ENCODE measurements at places on chromosomes 4 and X.

GRCh38 chrX:132171478-132171877 is 43.7 kb upstream of the FRMD7 start:
- DNase-seq: no peak

GRCh38 chrX:22093550-22093949 is 61.4 kb downstream of the PHEX start:
- DNase-seq: no peak

DNA sequence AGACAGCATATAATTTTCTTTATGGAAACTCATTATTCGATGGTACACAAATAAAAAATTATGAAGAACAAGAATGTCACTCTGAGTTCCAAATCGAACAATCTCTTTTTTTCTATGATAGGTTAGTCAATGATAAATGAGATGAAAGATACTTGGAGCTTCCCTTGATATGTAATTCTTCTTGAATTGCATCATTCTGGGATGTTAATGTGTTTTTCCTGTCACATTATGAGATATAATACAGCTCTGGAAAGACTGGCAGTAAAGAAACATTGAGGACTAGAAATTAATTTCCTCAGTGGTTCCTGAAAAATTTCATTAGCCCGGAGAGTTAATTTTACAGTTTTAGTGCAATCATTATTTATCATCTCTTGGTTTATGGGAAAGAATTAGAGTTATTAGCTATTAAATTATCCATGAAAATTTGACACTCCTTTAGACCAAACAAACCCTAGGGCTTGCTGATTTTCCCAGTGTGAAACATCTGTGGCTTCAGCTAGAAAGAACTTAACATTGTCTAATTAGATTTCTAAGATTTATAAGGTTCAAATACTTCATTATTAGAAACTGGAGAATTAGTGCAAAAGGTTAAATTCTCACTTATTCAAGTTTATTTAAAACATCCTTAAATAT is 1546.6 kb upstream of the TENM3 start:
- DNase-seq: no peak

- DNase-seq: no peak
Measured at GRCh38 chr4:71006203-71006907, 12.9 kb downstream of the DCK start.

GRCh38 chr4:79875344-79875899 is 197.6 kb downstream of the ANTXR2 start:
- no peak for DNase-seq

- no peak for DNase-seq
Measured at GRCh38 chr4:128832243-128832625, 22.7 kb downstream of the JADE1 start.

DNA sequence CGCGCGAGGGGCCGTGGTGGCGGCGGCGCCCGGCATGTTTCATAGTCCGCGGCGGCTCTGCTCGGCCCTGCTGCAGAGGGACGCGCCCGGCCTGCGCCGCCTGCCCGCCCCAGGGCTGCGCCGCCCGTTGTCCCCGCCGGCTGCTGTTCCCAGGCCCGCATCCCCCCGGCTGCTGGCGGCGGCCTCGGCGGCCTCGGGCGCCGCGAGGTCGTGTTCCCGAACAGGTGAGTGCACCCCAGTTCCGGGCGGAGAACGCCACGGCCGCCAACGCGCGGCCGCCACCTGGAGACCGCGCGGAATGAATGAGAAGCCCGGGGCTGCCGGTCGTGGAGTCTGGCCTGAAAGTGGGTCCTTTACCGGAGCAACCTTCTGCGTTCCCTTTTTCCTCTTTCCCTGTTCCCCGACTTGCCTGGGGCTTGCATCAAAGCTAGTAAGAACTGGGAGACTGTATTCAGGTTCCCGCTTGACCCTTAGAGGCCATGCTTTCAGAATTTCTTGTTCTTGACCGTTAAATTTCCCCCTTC is 429 bp downstream of the NOCT start:
- no peak for DNase-seq

GRCh38 chr4:85725721-85726170 is 250.8 kb downstream of the ARHGAP24 start:
- DNase-seq: no peak

GRCh38 chr4:121227341-121227792 is 63.2 kb upstream of the TNIP3 start:
- DNase-seq: no peak

GRCh38 chr4:156190615-156191014 is 236.9 kb upstream of the CTSO start:
- DNase-seq: no peak

- no peak for DNase-seq
Measured at GRCh38 chr4:2072971-2073807, 14.1 kb downstream of the NAT8L start.

- DNase-seq: no peak
Measured at GRCh38 chr4:142883040-142883832, 37.1 kb upstream of the INPP4B start.

GRCh38 chr4:168600796-168601583 is 104.1 kb downstream of the PALLD start:
- DNase-seq: no peak

DNA sequence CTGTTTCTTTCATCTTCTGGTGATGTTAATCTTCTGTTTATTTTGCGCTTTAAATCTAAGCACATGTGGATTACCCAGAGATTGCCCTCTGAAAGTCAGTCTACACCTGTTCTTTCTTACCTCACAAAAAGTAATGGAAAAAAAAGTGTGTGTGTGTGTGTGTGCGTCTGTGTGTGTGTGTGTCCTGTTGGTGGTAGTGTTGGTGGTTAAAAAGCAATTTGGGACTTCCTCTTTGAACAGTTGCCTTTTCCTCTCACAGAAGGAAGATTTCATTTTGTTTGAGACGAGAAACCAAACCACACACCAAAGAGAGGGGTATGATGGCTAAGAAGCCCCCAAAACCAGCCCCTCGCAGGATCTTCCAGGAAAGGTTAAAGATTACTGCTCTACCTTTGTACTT is at the start of gene STAP1:
TSS of gene STAP1 (plus strand) at position 235 of the 400 bp plus-strand sequence. CDS start at position 318, 83 bp downstream.
- no peak for DNase-seq

GRCh38 chrX:78710171-78710570 is 37.3 kb upstream of the LPAR4 start:
- no peak for DNase-seq

- DNase-seq: no peak
Measured at GRCh38 chrX:150405576-150405975, 42.5 kb downstream of the MAMLD1 start.

- DNase-seq: no peak
Measured at GRCh38 chr4:25299476-25300203, 12.9 kb upstream of the ZCCHC4 start.

GRCh38 chrX:43656005-43656494 is at the start of gene MAOA:
Gene MAOA (plus strand): TSS chrX:43656299. CDS start chrX:43656342, 43 bp downstream.
- DNase-seq: peak; percentile 21

DNA sequence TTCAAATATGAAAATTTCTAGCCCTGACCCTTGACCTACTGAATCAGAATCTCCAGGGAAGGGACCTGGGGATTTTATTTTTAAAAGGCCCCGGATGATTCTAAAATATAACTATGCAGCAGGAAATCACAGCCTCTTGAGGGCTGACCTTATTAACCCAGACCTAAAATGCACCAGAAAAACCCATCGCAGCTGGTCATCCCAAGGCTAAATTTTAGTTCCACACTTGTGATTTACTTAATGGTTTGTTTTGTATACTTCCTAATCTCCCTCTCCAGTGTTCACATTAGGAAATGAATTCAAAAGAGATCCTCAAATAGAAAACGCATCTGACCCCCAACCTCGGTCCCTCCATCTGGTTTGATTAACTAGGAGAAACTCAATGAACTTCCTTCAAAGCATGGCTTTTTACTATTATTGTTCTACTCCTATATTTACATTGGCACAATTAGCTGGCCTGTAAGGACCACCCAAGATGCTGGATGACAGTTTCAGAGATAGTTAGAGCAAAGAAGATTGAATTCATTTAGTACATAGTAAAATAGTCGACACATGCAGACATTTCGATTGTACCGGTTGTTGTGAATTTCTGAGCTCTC is 147.8 kb upstream of the MED14 start:
- DNase-seq: no peak

GRCh38 chr4:179664430-179665027 is 2222.3 kb upstream of the AGA start:
- no peak for DNase-seq

GRCh38 chr4:174274436-174274835 is 9.0 kb downstream of the FBXO8 start:
- no peak for DNase-seq

- no peak for DNase-seq
Measured at GRCh38 chr4:63348735-63349673, 1060.2 kb downstream of the TECRL start.

Data from T-helper 17 cell (primary cell).